GF-D8 (cell line): ENCODE measurements at places on chromosomes 13 and 19.

GRCh38 chr13:52707375-52707774, 32.2 kb downstream of the CNMD start:
- no peak for DNase-seq

GRCh38 chr13:108146642-108147041, 68.7 kb downstream of the LIG4 start:
- no peak for DNase-seq

- DNase-seq, result peak; percentile 75
Observed at GRCh38 chr19:44753932-44754749, 5.6 kb downstream of the BCL3 start.

GRCh38 chr13:86298725-86299124, 499.5 kb upstream of the SLITRK6 start:
- DNase-seq, result no peak

- no peak for DNase-seq
Observed at GRCh38 chr13:83057119-83057518, 825.2 kb downstream of the SLITRK1 start.

DNA sequence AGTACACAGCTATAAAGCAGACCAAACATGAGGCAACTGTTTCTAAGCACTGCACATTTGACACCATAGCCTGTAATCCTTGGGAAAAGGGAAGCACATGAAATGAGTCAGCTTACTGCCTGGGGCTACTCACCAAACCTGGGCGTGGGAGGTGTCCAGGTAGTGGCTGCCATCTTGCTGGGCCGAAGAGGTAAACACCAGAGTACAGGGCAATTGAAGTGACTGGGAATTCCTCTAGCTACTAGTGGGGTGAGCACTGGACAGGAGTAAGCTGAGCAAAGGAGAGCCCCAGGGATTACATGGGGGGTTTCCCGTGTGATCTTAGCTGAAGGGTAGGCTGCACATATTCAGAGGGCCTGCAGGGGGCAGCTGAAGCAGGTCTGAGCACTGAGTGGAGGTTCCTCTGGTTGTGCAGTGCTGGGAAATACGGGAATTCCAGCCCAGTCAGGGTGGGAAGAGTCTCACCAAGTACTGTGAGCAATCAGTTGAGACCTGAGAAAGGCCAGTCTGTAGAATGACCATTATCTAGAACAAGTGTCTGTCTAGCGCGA, 140.5 kb downstream of the SLC7A1 start:
- no peak for DNase-seq

GRCh38 chr13:79385694-79386093, 20.4 kb downstream of the RBM26 start:
- no peak for DNase-seq

GRCh38 chr13:47112205-47112902, 215.5 kb upstream of the HTR2A start:
- no peak for DNase-seq

DNA sequence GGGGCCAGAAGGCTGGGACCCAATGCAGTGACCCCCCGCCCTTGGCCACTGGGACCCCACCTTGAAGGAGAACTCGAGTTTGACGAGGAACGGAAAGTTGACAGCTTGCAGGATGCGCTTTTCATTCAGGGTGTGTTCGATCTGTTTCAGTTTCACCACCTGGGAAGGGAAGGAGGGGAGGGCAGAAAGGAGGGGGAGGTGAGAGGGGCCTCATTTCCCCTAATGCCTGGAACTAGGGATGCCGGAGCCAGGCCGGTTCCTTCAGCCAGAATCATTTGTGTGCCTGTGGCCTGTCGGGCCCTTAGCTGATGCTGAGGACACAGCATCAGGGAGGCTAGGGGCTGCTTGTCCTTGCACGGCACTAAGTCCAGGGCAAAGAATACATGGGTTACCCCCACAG, 12.2 kb upstream of the SAMD1 start:
- no peak for DNase-seq

DNA sequence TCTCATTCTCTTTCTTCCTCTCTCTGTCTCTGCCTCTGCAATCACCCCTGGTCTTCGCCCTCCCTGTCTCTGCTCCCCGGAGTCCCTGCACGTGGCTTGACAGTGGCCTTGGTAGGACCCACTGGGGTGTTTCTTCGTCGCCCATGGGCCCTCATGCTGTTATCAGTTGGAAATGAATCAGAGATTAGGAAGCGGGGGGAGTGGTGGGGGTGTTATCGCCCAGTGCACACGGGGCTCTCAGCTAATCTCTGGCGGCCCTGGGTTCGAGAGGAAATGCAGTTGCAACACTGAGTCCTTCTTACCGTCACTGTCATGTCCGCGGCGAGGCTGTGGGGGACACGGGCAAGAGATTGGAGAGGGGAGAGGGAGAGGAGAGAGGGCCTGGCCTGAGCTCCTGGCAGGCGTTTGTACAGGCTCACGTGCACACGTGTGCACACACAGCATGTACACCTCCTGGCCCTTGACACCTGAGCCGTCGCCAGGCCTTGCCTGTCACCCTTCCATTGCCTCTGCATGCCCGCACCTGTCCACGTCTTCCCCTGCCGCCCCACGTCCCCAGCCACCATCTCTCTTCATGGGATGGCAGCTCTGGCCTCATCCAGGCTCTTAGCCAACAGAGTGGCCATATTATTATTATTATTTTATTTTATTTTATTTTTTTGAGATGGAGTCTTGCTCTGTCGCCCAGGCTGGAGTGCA, 37.8 kb upstream of the SLC7A10 start:
- peak; percentile 77 for DNase-seq

DNA sequence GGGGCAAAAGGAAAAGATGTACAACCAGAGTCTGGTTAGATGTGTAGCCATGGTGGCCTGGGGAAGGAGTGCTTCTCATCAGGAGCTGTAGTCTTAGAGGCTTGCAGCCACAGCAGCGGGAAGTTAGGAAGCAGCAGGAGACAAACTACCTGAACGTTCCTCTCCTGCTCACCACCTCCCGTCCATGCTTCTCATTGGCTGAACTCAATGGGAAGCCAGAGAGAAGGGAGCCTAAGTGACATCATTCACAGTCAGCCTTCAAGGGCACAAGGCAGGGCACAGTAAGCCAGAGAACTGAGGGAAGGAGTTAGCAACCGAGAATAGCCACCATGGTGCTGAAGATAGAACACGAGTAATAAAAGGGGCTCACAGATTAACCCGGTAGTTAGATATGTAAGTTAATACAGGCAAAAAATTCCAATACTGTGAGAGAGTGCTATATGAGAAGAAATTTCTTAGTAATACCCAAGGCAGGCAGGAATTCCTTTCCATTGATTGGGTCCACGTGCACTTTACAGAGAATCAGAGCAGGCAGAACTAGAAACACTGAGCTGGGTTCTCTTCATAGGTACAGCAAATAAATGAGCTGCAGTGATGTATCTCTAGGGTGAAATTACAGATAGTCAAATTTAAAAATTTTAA, 391.5 kb upstream of the DACH1 start:
- no peak for DNase-seq

DNA sequence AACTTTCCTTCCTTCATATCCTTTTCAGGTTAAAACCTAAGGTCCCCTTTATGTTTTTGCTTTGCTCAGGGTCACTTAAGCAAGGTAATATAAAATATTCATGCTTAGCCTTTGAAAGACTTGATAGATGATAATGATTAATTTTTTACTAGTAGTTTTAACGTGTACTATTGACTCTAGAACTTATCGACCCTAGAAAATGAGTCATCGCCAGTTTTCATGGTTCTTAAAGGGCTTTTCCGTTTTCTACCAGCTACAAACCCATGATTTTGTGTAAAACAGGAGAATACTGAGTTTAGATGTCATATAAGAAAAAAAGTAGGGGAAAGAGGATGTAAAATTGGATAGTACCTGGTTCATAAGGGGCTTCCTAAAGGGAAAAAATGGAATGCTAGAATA, 75.7 kb downstream of the DHRS12 start:
- no peak for DNase-seq

DNA sequence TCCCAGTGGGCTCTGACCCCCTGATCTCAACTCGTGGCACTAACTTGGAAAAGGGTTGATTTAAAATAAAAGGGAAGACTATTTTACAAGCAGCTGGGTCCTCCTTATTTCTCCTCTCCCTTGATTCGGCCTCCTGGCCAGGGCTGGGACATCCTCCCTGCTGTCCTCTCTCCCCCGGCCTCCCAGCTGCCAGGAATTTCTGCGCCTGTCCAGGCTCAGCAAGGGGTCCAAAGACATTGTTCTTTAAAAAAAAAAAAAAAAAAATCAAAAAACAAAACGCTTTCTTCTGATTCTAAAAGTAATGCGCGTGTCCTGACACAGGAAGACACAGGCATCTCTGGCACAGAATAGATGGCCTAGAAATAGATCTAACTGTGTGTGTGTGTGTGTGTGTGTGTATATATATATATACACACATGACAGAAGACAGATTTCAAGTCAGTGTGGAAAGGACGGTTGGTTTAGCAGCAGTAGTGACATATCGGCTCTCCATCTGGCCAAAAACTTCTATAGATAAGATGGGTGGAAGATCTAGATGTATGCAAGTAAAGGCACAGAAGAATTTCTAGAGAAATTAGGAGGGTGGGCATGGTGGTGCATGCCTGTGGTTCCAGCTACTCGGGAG, 12.3 kb upstream of the LENG8 start:
- no peak for DNase-seq

DNA sequence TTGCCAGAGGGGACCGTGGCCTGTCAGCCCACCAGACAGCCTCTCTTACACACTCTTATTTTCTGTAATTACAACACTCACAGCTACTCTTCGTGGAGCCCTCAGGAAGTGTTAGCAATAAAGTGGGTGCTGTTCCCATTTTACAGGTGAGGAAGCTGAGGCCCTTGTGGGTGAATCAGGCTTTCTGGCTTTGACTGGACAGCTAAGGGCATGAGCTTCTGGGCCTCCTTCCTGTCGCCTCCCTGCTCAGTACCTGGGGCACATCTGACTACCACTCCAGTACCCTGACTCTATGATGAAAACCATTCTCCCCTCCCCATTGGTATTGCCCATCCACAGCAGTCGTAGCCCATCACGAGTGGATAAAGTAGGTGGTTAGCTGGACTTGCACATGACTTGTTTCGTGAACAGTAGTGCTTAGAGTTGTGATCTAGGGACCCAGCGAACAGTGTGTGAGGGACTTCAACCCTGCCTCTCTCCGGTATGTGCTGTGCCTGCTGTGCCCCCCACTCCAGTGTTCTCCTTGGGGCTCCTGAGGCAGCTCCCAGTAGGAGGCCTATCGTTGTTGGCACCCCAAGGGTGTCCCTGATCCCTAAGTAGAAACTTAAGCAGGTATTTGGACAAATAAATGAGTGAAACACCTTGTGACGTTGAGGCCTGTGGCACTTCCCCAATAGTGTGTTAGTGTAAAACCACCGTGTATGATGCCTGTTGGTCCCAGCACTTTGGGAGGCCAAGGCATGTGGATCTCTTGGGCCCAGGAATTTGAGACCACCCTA, 38.6 kb downstream of the GATAD2A start:
- no peak for DNase-seq

GRCh38 chr19:42120276-42120980, 11.8 kb downstream of the POU2F2 start:
- DNase-seq, result no peak

- no peak for DNase-seq
Observed at GRCh38 chr13:77740931-77741596, 43.6 kb downstream of the SLAIN1 start.

DNA sequence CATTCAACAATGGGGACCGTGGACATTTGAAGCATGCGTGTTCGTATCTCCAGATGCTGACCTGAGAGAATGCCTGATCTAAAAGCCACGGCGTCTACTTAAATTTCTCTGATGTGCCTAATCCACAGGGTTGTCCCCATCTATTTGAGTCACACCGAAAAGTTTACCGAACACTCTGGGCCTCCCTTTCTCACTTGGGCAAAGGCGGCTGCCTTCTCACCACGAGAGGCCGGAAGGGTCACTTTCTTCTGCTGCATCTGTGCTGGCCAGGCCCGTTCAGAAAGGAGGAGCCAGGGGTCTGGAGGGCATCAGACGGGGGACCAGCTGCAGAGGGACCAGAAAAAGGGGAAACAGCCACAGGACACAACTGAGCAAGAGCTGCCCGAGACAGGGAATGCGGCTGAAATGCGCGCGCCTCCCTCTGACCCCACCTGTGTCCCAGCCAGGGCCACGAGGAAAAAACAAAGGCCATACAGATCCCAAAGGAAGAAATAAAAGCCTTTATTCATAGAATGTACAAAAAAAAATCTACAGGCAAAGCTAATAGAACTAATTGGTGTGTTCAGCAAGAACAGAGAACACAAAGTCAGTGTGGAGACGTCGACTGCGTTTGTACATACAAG, 71.3 kb upstream of the C13orf46 start:
- no peak for DNase-seq

DNA sequence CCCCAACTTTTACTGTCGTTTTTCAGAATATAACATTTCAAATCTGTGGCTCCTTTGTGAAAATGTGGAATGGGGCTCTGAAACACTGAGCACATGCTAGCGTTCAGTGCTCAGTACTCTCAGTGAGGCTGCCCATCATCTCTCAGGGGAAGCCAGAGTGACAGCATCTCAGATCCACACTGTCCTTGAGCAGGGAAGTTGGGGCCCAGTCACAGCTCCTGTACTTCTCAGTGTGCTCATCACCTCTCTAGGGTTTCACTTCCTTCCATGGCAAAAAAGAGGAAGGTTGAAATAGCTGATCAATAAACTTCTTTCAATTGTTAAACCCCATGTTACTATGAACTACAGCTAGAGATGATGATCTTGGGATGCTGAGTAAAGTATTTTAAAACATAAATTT, 565.9 kb upstream of the SPRY2 start:
- no peak for DNase-seq

DNA sequence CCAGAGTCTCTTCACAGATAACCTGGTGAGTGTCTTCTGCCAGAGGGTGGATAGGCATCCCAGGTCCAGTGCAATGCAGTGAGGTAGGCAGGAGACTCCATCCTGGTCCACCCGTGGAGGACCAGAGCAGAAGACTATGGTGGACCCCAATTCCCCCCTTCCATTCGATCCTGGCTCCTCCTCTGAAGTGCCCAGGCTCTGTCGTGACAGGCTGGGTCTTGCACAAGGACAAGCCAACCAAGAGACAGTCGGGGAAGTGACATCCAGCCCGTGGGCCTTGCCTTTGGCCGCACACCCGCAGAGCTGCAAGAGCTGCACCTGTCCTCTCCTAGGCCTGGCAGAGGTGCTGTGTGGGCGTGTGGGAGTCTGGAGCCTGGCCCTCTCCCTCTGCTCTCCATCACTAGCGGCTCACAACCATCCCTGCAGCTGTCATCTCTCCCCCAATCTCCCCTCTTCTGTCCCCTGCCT, 3.1 kb downstream of the ZNF784 start:
- no peak for DNase-seq

DNA sequence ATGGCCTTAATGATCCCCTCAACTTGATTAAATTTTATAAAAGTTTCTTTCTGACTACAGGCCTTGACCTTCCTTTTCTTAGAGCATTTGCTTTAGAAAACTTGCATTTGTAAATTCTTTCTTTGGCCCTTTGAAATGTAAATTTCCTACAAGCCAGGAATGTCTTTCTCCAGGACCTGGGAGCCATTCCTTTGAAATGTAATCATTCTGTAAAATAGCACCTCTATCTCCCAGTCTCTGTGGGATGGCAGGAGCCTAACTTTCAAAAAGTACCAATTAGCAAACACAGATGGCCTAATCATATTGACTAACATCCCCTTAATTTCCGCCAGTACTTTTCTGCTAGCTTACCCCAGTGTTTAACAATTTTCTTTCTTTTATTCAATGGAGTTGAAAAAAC, 1394.2 kb upstream of the ATXN8OS start:
- no peak for DNase-seq
